ENCODE measurements at places on chromosomes 3 and 15. TPM values are rescaled to one million over a fixed set of nuclear protein-coding genes. Genes with fewer than 3 reads are reported as not detected.

Gene MUSTN1
- total RNA-seq = not detected

Gene NPAP1
- total RNA-seq = not detected

Gene STRA6
- 71.4 TPM for total RNA-seq

Gene NME9
- total RNA-seq = not detected

Gene DPPA2
- total RNA-seq = not detected

Gene GRAMD1C
- 2.3 TPM for total RNA-seq

Gene NR2E3
- total RNA-seq = not detected

Gene PLSCR1
- 44.8 TPM for total RNA-seq
